Activated CD8-positive, alpha-beta memory T cell treated with anti-CD3 and anti-CD28 coated beads for 48 hours (primary cell): ENCODE measurements at places on chromosomes 1 and 21.

GRCh38 chr21:14694817-14695216, 148.7 kb upstream of the SAMSN1 start:
- no peak for DNase-seq

GRCh38 chr1:192506741-192507155, 68.8 kb upstream of the RGS1 start:
- no peak for DNase-seq

DNA sequence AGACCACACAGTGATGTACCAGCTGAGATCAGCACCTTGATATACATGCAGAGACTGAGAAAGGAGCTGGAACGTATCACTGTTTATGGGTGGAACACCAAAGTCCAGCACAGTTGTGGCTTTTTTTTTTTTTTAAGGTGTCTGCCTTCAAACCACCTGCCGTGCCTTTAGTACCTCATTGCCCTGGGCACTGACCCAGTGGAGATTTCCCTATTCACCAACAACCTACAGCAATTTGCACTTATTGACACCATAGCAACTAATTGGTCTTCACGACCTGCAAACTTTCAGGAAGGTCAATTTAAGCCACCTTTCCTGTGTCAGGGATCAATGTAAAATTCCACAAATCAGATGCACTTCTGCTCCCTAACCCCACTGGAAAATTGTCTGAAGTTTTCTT, 181.6 kb upstream of the ADGRL2 start:
- DNase-seq, result no peak

DNA sequence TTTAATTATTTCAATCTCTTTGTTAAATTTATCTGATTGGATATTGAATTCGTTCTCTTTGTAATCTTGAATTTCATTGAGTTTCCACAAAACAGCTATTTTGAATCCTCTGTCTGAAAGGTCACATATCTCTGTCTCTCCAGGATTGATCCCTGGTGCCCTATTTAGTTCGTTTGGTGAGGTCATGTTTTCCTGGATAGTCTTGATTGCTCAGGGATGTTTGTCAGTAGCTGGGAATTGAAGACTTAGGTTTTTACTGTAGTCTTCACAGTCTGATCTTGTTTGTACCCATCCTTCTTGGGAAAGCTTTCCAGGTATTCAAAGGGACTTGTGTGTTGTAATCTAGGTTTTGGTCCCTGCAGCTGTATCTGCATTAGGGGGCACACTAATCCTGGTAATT, 6.8 kb upstream of the MTARC2 start:
- DNase-seq, result no peak

- DNase-seq, result no peak
Observed at GRCh38 chr21:22791986-22792560, 1793.9 kb downstream of the NCAM2 start.
